ENCODE measurements at places on chromosomes 3 and 15.

DNA sequence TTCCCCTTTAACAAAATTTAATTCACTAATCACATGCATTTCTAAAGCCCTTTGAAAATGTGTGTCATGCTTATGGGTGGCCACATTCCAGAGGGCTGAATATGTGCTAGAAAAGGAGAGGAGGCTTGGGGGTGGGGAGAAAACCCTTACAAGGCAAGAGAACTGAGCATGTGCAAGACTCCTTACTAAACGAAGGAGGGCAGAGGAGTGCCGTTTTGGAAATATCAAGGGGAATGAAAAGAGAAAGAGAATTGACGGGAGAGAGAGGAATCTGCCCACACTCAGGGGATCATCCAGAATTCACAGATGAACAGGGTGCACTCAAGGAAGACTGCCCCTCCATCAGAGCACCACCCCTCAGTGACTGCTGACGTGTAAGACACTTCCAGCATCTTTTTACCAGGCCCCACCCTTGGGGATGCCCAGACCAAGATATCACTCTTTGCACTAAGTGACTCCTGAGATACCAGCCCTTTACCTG is 37.9 kb upstream of the TSC22D2 start:
- no peak for DNase-seq

DNA sequence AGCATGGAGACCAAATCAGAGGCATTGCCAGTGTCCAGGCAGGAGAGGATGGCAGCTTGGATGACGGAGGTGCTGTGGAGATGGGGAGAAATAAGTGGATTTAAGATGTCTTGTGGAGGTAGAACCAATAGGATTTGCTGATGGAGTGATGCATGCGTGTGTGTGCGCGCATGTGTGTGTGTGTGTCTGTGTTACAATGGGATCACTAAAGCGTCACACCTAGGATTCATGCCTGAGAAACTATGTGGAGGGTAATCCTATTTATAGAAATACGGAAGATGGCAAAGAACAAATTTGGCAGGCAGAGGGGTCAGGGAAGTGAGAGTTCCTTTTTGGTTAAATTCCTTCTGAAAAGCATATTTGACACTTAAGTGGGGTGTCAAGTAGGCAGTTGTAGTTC is 64.8 kb upstream of the ARL8B start:
- no peak for DNase-seq

GRCh38 chr3:13064159-13064868 is 8.9 kb downstream of the IQSEC1 start:
- DNase-seq: no peak

DNA sequence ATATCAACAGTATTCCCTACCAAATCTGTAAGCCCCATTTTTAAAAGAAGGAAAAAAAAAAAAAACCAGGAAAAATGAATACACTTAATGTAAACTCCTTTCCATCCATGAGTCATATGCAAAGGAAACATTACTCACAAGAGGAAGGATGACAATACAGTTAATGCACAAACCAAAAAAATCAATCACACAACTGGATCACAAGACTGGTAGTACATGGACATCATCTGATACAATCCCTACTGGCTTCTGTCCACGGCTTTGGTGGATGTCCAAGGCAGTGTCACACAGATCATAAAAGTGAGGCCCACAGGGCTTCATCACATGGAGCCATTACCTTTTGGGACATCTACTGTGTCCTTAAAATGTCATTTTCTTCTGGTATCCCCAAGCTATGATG is 44.0 kb downstream of the SUCLG2 start:
- DNase-seq: no peak

- DNase-seq: no peak
Measured at GRCh38 chr3:16103472-16103871, 71.0 kb upstream of the GALNT15 start.

DNA sequence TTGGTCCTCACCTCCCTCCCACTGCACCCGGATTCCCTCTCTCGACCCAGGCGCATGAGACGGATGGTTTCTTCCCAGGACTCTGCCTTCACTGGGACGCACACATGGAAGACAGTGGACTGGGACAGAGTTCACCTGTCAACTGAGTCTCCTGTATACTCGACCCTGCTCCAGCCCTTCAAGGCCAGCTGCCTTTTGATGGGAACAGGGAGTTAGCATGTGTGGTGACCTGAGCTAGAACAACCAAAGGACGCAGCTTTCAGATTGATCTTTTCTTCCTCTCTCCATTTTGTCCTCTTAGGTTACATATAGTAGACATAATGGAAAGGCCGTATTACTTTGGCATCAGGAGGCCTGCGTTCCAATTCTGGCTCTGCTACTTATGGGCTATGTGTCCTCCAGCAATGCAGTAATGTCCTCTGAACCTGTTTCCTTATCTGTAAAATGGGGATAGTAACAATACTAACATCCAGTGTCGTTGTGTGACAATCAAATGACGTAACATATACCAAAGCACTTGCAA is 94.1 kb downstream of the PEX5L start:
- no peak for DNase-seq

GRCh38 chr3:113286524-113286923 is 75.2 kb downstream of the BOC start:
- DNase-seq: no peak

- no peak for DNase-seq
Measured at GRCh38 chr3:112355307-112355687, 22.3 kb downstream of the CD200 start.

- DNase-seq: no peak
Measured at GRCh38 chr3:185767002-185767688, 57.7 kb downstream of the IGF2BP2 start.

All from CD4-positive, alpha-beta T cell treated with Interleukin-4 for 1 hour (primary cell).